ENCODE measurements at places on chromosomes 11 and 22.
A peak's percentile ranks its signal among the peaks of the same experiment; 100 is the strongest.

GRCh38 chr11:114180301-114181055 is 115.7 kb upstream of the NNMT start:
- no peak for DNase-seq

GRCh38 chr11:27582621-27583020 is 76.1 kb upstream of the LIN7C start:
- no peak for DNase-seq

DNA sequence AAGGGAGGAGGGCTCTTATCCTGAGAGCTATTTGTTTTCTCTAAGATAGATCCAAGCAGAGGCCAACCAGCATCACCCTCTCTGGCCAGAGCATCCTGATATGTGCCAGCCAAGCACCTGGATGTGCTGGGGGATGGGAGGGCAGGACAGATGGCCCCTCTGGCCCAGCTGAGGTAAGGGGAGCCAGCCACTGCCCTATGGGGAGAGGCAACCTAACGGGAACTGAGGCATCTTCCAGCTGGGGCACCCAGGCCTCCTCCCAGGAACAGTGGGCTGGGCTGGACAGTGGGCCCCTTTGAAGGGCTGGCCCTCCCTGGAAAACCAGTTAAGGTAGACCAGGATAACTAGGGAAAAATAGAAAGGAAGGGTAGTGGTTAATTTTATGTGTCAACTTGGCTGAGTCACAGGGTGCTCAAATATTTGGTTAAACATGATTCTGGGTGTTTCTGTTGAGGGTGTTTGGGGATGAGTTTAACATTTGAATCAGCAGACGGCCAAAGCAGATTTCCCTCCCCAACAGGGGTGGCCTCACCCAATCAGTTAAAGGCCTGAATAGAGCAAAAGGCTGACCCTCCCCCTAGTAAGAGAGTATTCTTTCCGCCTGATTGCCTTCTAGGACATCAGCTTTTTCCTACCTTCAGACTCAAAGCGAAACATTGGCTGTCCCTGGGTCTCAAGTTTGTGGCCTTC is 595.1 kb downstream of the BUD13 start:
- no peak for DNase-seq

DNA sequence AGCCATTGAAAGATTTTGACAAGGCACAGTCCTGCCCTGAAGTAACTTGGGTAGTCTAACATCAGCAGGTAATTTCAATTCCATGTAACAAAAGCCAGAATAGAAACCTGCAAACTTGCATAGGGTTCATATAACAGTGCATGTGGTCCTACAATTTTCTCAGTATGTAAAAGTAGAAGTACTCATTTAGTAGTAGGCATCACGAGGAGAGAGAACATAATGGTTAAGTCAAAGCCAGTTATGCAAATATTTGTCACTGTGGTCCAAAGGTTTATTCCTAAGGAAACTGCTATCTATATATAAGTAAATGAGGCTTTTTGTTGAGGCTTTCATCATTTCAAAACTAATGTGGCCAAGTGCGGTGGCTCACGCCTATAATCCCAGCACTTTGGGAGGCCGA is 10.1 kb downstream of the ATP5MG start:
- no peak for DNase-seq

- DNase-seq, result no peak
Measured at GRCh38 chr11:13003736-13004493, 5.2 kb upstream of the RASSF10 start.

DNA sequence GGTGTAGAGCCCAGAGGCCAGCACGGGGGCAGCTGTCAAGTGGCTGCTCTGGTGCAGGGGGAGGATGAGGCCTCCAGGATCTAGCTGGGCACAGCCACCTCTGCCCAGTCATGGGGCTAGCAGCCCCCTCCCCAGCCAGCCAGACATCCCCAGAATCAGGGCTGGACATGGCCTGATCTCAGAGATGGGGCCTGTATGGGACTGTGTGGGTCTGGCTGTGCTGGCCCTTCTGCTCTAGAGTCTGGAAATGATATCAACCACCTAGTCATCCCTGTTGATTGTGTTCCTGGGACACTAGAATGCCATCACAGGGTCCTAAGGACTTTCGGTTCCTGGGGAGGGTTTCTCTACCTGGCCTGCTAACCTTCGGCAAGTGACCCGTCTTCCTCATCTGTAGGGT is 2.8 kb downstream of the FLRT1 start:
- no peak for DNase-seq

GRCh38 chr22:32622004-32622743 is 147.6 kb downstream of the FBXO7 start:
- peak; percentile 92 for DNase-seq

GRCh38 chr11:86069408-86070101 is 671 bp upstream of the PICALM start:
- DNase-seq, result no peak

- peak; percentile 58 for DNase-seq
Measured at GRCh38 chr11:135008001-135008405, 596.0 kb upstream of the B3GAT1 start.

DNA sequence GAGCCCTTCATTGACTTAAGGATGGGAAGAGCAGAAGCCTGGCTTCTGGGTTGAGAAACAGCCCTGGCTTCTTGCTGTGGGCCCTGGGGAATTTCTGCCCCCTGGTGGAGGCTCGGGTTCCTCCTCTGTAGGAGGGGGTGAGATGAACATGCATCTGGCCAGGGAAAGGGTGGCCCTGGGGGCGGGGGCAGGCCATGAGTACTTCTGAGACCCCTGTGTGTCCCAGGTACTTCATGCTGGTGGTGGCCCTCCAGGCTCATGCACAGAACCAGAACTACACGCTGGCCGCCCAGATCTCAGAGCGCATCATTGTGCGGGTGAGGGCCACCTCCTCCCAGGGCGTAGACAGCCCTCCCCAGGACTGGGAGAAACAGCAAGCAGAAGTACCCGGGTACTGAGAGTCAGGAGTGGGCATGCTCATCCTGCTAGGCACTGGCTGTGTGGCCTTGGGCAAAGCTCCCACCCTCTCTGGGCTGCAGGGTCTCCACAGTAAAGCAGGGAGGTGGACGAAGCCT is 15.8 kb downstream of the TMEM258 start:
- DNase-seq, result peak; percentile 65

DNA sequence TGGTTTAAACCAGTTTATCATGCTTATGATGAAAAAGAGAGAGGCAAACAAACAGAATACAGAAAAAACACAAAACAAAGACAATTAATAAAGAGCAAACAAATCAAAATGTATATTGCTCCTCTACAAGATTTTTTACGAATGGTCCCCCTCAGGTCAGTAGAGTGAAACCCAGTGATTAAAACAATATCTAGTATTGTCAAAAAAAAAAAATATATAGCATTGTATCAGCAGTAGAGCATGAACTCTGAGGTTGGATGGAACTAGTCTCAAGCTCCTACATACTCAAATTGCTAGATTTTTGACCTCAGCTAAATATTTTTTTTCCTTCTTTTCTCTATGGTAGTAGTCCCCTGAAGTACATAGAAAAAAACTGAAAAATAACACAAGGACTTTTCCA is 290.3 kb upstream of the LUZP2 start:
- no peak for DNase-seq

Measured in eye (tissue), 1 donor.